ENCODE measurements at places on chromosomes 11 and 22.
A peak's percentile ranks its signal among the peaks of the same experiment; 100 is the strongest.

- no peak for DNase-seq
These were observed 4.0 kb downstream of the PRR33 start for GRCh38 chr11:1887451-1888346.

DNA sequence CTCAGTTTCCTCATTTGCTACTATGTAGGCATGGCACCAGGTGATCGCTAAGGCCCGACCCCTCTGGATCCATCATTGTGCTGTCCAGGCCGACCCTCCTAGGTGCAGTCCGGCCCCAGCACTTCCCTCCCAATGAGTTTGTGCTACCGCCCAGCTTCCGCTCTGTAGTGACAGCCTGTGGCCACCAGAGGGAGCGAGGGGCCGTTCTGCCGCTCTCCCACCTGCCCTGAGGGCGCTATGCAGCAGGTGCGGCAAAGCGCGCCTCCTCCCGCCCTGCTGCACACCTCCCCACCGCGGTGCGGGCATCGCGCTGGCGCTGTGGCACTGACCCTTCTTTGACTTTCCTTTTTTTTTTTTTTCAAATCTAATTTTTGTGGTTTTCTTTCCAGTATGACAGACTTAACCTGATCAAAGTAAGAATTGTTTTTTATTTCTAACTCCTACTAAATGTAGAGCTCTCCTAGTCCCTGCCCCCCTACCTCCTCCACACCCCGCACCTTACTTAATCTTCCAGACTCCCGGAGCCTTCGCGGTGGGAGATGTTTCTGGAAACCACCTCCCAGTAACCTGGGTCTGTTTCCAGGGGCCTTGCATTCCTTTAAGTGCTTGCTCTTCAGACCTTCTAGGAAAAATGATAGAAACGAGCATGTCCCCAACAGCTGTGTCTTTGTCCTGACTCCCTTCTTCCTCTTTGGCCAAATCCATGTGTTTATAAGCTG is 73.7 kb downstream of the SCN3B start:
- peak; percentile 67 for DNase-seq

DNA sequence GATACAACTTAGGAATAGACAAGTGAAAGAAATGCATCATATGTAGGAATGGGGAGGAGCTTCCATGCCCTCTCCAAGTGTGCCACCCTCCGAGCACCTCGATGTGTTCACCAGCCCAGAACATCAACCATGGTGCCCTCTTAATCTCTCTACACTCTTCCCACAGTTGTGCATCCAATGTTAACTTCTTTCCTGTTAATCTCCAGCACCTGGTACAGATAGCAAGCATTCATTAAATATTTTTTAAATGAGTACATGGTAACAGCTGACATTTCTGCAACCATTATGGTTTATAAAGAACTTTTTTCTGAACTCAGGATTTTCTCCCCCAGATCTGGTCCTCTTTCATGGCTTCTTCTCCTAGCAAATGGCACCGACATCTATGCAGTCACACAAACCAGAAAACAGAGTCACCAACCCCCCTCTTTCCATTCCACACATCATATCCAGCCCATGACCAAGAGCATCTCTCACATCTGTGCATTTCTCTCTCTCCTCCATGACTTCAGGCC is 118.1 kb upstream of the CLPB start:
- no peak for DNase-seq

DNA sequence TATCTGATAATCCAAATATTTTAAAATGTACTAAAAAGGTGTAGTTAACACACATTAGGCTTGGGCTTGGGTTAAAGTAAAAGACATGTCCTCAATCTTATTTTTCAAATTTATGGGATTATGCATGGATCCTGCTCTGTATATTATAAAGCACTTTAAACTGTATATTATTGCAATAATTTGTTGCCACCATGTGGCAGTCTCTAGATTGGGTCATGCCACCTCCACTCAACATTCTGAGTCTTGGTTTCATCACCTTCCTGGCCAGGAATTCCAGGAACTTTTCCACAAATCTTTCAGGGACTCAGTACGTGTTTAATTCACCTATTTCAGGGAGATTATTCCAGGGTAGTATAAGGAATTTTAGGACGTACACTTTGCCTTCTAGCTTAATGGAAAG is 695.5 kb downstream of the FAM181B start:
- DNase-seq, result no peak

- no peak for DNase-seq
These were observed 71.6 kb downstream of the PRMT3 start for GRCh38 chr11:20458905-20459632.

DNA sequence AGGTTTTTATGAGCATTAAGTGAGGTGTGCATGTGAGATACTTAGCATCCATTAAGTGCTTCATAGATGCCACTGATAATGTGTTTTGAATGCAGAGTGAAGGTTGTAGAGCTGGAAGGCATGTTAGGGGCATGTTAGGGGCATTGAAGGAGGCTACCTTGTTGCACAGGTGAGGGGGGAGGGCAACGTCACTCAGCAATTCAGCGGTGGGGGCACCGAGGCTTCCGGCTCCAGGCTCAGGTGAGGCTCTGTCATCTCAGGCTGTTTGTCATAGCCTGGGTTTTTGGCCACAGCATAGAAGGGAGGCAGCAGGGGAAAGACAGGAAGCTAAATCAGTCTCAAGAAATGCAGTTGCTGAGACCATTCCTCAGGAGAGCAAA is 299.0 kb downstream of the NTM start:
- no peak for DNase-seq

DNA sequence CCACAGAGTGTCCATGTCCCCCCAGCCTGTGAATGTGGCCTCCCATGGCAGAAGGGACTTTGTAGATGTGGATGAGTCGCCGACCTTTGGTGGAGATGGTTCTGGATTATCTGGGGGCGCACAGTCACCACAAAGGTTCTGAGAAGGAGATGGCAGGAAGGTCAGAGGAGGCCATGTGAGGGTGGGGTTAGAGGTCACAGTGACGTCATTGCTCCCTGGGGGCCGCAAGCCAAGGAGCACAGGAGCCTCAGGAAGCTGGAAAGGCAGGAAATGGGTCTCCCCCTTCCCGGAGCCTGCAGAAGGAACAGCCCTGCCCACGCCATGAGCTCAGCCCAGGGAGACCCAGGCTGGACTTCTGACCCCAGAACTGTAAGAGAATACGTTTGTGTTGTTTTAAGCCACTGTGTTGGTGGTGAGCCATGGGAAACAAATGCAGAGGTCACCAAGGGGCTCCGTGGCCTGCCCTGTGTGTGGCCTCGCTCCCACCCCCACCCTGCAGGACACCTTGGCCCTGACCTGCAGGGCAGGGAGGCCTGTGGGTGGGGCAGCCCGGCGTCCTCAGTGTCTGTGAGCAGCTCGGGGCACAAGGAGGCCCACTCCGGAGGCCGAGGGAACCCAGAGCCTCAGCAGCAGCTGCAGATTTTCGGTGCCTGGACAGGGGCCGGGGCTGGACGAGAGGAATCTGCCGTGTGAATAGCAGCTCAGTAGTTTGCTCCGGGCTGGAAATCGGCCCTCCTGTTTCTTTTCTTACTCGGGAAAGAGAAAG is 32.1 kb downstream of the GRAMD4 start:
- no peak for DNase-seq

GRCh38 chr11:75642402-75643113 is 26.3 kb downstream of the MAP6 start:
- DNase-seq, result no peak

- DNase-seq, result peak; percentile 63
These were observed 113.8 kb downstream of the NECTIN1 start for GRCh38 chr11:119615003-119615881.

DNA sequence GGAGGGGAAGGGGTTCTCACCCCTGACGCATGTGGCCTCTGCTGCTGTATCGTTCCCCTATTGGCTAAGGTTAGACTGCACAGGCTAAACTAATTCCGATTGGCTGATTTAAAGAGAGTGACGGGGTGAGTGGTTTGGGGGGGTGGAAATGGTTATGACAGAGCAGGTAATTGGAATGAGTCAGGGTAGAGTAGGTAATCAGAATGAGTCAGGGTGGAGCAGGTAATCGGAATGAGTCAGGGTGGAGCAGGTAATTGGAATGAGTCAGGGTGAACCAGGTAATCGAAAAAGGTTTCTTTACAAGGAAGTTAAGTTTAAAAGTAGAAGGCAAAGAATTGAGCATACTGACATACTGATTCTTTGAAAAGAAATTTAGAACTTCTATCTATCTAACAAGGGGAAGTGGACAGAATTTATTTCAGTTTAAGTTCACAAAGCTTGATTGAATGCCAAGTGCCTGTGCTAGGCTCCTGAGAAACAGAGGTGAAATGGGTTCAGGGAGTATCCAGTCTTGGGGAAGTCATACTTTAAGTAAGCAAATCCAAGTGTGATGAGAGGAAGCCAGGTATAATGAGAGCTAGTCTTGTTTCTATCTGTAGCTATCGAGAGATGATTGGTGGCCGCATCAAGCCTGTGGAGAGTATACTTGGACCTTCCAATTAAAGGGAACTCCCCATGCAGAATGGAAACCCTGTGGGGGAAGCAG is 58.0 kb downstream of the C11orf91 start:
- no peak for DNase-seq

DNA sequence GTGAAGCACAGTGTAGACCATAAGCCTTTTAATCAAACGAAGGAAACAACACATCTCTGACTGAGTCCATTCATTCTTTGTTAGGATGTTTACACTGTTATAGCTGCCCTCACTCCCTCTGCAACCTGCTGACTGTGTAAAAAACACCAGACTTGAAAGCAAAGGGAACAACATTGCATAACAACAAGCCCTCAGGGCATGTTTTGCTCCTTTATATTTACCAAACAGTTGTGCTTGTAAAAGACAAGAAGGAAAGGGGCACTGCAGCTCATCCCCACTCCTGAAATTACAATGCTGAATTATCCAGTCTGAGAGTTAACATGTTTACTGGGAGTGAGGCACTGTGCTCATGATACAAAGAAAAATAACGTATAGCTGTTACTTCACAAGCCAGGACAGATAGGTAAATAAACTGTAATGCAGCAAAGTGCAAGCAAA is 46.4 kb downstream of the RAB30 start:
- DNase-seq, result no peak

- DNase-seq, result no peak
These were observed 71.3 kb upstream of the SLN start for GRCh38 chr11:107783121-107783520.

- peak; percentile 34 for DNase-seq
These were observed 39.2 kb upstream of the SLC36A4 start for GRCh38 chr11:93236741-93237675.

DNA sequence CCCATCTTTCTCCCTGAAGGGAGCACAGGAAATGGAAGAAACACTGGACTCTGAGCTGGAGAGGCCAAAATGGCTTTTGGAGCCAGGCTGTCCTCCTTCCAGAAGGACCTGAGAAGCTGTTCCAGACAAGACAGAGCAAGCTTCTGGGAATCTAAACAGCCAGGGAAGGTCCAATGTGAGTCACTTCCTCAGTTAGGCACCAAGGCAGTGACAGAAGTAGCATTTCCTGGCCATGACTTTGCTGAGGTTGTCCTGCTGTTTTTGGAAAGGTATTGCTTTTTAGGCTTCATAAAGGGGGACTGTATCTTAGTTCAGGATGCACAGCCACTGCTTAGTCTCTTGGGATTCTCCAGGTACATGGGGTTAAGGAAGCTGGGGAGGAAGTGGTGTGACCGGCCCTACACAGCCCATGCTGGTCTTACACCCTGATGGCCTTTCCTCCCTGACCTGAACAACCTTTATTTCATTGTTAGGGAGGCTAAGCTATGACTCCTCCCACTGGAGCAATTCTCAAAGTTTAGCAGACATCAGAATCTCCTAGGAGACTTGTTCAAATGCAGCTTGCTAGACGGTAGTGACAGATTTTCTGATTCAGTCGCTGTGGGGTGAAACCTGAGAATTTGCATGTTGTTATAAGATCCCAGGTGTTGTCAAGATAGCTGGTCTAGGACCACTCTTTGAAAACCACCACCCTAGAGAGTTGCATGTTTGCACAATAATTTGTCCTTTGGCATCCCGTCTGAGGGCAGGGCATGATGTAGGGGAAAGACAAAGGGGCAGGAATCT is 6.8 kb upstream of the INSC start:
- peak; percentile 50 for DNase-seq

DNA sequence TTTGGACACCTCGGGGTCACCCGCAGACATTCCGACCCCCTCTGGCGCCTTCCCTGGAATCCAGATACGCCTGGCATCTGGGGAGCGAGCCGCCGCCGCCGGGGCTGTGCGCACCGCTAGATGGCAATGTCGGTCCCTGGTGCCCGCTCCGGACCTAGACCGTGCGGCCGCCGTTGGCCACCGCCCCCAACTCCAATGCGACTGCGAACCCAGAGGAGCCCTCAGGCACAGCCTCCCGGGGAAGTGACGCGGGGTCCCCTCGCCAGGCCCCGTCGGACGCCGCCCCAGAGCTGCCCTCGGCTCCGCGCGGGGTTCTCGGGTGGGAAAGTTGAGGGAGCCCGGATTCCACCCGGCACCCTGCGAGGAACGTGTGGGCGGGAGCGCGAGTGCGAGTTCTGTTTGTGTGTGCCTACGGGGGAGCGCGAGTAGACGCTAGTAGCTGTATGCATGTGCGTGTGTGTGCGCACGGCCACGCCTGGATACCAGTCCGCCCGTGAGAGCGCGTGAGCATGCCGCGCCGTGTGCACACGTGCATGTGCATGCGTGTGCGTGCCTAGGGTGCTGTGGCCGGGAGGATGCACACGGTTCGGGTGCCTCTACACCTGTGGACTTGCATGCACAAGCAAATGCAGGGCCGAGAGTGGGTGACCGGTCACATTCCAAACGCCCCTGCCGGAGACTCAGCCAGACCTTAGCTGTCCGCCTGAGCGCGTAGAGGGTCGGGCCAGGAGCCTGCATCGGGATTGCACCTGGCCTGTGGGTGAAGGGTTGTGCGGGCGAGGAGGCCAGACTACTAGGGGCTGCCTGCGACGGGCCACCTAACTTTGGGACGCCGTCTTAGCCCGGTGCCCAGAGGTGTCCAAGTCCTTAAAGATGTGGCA is 1.9 kb downstream of the CHRM4 start:
- DNase-seq, result peak; percentile 85

- DNase-seq, result no peak
These were observed 7.1 kb upstream of the MPEG1 start for GRCh38 chr11:59219836-59220235.

- no peak for DNase-seq
These were observed 3.8 kb downstream of the MAPK12 start for GRCh38 chr22:50257451-50258360.

- DNase-seq, result no peak
These were observed 397.7 kb downstream of the TBC1D22A start for GRCh38 chr22:47160141-47160541.

Measured in AG08395 (cell line).